Posterior vena cava (tissue), 2 donors: ENCODE measurements at places on chromosomes 4 and X. TPM values are rescaled to one million over a fixed set of nuclear protein-coding genes. Genes with fewer than 3 reads are reported as not detected.

GPR34 gene
- 16.9 TPM for total RNA-seq

ITGB1BP2 gene
- 9.3 TPM for total RNA-seq

CCDC110 gene
- 3.5 TPM for total RNA-seq

GAGE12H gene
- total RNA-seq = not detected

VBP1 gene
- total RNA-seq = 39.9 TPM

CENPU gene
- 1.4 TPM for total RNA-seq
